Natural killer cell (primary cell): ENCODE measurements at places on chromosomes 3 and 15.

DNA sequence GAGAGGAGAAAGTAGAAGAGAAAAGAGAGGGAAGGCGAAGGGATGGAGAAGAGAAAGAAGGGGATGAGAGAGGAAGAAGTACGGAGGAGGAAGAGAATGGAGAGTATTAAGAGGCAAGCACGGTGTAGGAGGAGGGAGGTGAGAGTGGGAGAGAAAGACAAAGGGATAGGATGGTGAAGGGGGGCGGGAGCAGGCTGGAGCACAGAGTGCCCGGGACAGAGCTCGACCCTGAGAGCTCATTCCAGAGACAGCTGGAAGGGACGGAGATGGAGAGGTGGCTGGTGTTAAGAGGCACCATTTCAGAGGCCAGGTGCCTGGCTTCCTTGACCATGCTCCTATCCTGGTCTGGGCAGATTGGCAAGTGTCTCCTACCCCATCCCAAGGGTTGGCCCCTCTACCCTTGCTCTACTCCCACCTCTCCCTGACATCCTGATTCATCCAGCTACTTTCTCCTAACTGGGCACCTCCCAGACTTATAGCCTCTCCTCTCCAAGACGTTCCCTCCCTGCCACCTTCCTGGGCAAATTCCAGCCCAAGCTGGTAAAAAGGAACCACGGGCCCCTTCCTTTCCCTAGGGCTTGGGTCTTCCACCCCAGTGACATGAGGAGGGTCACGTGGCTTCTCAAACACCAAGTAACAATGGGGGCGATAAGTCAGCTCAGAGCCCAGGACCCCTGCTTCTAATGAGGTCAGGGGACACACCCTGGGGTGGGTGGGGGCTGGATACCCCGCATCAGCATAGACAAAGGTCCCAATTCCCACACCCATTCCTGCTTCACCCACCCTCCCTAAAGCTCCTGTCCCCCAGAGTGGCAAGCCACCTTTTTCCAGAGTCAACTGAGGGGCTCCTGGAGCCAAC, 1.1 kb downstream of the CLCN2 start:
- no peak for DNase-seq

DNA sequence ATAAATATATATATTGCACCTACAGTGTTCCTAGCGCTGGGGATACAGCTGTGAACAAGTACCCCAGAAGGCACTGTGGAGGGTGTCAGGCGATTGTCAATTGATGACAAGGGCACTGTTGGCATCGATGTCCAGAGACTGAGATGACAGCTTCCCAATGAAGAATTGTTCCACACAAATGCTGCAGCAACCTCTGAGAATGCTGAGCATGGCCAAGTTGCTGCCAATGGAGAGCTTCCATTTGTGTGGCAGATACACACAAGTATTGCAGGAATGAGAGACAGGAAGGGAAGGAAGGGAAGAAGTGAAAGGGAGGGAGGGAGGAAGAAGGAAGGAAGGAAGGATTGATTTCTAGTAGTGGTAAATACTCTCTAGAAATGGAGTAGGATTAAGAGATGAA, 21.9 kb downstream of the LRTM1 start:
- DNase-seq, result no peak

DNA sequence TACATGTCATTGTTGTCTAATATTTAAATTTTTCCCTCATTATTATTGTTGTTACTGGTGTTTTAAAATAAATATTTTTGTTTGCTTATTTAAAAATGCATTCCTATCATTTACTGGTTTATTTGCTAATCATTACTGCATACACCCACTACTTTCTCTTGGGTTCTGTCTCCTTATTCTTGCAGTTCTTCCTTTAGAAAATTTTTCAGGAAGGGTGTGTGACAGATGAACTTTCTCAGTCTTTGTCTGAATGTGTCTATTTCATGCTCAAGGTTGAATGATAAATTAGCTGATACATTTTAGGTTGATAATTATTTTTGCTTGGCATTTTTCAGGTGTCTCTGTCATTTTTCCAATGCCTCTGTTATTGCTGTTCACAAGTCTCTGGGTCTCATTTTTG, 7.4 kb downstream of the AQP9 start:
- DNase-seq, result no peak

GRCh38 chr3:158205994-158206393, 96.1 kb downstream of the RSRC1 start:
- no peak for DNase-seq

DNA sequence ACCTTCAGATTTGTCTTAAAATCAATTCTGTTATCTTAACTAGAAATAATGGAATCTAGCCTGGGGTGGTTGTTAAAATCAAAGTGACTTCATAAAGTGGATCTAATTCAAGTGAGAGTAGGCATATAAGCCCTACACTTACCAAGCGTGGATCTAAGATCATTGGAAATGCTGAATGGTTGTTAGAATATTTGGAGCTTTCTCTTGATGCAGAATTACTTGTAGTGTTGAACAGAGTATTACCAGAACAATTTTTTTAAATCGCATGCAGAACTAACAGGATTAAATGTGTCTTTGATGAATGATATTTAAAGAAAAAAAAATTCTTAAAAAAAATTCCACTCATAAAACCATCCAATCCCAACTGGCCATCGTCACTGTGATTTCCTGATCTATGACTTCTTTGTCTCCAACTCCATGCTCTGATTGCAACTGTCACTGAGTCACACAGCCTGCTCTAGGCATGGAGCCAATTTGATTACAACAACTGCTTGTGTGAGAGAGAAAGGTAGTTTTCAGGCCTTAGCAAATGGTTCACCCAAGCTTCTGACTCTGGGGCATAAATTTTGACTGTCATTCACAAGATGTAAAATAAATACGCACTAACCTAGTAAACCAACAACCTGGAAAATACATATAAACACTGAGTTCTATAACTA, 25.9 kb upstream of the SPRED1 start:
- no peak for DNase-seq

DNA sequence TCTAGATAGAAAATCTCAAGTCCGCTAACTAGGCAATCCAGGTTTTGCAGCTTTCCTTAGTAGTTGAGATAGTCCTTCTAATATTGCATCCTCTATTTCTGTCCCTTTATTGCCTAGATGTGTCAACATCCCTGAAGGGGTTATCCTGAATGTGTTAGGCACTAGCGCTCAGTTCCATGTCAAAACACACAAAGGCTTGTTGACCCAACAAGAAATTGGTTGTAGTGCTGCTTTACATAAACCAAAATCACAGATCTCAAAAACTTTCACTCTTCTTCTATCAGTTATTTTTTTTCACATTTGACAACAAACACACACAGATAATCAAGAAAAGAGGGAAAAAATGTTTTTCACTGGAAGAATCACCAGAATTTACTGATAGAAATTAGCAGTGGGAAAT, 51.4 kb upstream of the SOX2 start:
- DNase-seq, result no peak

GRCh38 chr3:12194669-12195161, 36.0 kb upstream of the TIMP4 start:
- no peak for DNase-seq

DNA sequence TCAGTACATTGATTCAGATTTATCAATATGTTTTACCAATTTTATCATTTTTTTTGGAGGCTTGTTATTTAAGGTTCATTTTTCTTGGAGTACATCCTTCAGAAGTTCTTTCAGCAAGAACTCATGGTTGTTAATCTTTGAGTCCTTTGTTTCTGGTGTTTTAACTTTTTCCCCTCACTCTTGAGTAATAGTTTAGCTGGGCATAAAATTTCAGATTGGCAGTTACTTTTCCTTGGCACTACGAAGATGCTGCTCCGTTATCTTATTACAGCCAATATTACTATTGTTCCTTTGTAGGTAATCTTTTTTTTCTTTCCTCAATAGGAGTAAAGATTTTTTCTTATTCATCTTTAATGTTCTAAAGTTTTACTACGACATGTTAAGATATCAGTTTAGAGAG, 9.8 kb downstream of the LRRC58 start:
- DNase-seq, result no peak

GRCh38 chr15:71883447-71883846, 73.1 kb downstream of the NR2E3 start:
- DNase-seq, result no peak

DNA sequence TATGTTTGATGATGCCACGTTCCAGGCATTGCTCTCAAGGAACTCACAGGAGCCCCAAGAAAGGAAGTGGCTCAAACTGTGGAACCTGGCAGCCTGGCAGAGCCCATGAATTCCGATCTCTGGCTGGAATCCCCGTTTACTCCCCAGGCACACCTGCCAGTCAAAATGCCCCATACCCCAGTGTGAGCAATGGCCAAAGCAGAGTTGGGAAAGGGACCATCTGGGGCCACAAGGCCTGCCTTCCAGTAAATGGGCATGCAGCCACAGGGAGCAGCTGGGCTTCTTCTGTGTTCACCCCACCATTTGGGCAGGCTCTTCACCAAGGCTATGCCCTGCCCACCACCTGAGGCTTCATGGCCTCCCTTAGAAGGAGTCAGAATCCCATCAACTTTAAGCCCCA, 257.0 kb upstream of the GOLGA6L4 start:
- no peak for DNase-seq

DNA sequence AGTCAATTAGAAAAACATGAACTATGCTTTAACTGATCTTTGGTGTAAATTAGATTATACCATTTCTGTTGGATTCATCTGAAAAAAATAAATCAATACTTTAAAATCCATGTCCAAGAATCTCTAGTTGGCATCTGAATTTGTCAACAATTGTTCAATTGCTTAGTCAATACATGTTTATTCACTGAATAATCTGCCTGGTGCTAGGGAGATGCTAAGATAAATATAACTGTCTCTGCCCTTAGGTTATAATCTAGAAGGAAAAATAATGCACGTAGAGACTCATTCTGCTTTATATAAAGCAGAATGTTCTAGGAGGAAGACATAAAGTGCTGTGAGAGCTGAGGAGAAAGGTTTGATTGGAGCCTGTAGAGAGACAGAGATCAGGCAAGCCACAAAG, 537.2 kb upstream of the IL12A start:
- no peak for DNase-seq
